Stimulated activated CD4-positive, alpha-beta T cell treated with anti-CD3 and anti-CD28 coated beads, Interleukin-15, amount 100 ng/mL, for 1 hour (primary cell): ENCODE measurements at places on chromosomes 6 and 20.

DNA sequence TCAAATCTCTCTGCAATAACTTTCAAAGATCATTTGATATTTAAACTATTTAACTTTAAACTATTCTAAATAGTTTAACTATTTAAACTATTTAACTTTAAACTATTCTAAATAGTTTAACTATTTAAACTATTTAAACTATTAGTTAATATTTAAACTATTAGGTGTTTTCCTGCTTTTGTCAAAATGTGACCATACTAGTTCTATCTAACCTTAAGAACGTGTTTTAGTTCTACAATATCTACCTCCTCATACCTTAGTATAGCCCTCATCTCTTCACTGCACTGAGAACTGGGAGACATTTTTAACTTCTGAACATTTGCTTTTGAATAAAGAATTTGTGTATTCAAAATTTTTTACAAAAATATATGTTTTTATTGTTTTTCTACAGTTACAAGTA is 429.1 kb downstream of the ADGRB3 start:
- DNase-seq: no peak

- DNase-seq: no peak
These were observed 24.6 kb upstream of the GTSF1L start for GRCh38 chr20:43751167-43752050.

DNA sequence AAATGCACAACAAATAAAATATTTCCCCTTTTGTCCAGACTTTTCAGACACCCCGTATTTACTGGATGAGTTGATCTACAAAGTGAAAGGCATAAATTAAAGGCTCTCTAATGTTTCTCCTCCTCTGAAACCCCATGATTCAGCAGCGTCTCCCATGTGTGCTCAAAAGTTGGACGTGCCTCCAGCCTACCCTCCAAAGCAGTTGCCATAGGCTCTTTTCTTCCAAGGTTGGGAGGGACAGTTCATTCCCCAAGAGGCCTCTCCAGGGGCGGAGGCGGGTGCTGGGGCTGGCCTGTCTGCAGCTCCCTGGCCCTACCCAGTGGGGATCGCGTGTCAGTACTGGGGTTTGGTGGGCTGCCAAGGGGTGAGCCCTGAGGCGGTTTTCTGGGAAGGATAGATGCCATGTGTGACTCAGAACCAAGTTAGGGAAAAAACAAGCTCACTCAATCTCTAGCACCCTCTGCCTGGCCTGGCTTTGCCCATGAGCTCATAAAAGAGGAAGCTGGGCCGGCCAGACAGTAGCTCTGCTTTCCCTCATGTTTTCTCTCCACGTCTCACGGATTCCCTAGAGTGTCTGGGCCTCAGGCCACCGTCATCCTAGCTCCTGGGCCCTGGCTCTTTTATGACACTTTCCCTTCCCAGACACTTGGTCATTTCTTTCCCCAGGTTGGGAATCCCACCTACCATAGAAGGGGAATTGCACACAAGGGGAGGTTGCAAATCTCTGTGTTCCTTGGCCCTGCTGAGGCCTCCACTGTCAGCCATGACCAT is 8.0 kb upstream of the IER3 start:
- DNase-seq: no peak

- no peak for DNase-seq
These were observed 31.6 kb upstream of the PNRC1 start for GRCh38 chr6:89048985-89049384.
